Camera-type eye (tissue), 1 donor: ENCODE measurements at places on chromosomes 6 and 20. TPM values are rescaled to one million over a fixed set of nuclear protein-coding genes. Genes with fewer than 3 reads are reported as not detected.

Gene OARD1
- total RNA-seq = 36.7 TPM

Gene PKIB
- 19.4 TPM for total RNA-seq

Gene NNAT
- total RNA-seq = 237 TPM

Gene C2
- 6.2 TPM for total RNA-seq

Gene SOX4
- 232 TPM for total RNA-seq

Gene SLC17A2
- not detected for total RNA-seq

Gene MMP24
- 15.1 TPM for total RNA-seq

Gene GNAS-AS1
- total RNA-seq = 1.8 TPM

Gene LY6G6C
- total RNA-seq = not detected

Gene MEP1A
- not detected for total RNA-seq

Gene TAGAP
- total RNA-seq = 1.4 TPM

Gene TULP1
- total RNA-seq = 78.5 TPM

Gene SLC24A3
- total RNA-seq = 12.8 TPM

Gene NOX3
- not detected for total RNA-seq

Gene DSP
- total RNA-seq = 98.2 TPM

Gene FAM209B
- not detected for total RNA-seq

Gene NUP43
- total RNA-seq = 41.5 TPM

Gene HIVEP2
- 32.4 TPM for total RNA-seq

Gene SMOC2
- total RNA-seq = 56.6 TPM

Gene FRS3
- 5.5 TPM for total RNA-seq

Gene RIPPLY2
- total RNA-seq = 2.7 TPM

Gene SYNDIG1
- total RNA-seq = 17.6 TPM

Gene TRERF1
- 9.6 TPM for total RNA-seq

Gene TUBB1
- 3.7 TPM for total RNA-seq
